ENCODE measurements at places on chromosomes 1 and 21.

DNA sequence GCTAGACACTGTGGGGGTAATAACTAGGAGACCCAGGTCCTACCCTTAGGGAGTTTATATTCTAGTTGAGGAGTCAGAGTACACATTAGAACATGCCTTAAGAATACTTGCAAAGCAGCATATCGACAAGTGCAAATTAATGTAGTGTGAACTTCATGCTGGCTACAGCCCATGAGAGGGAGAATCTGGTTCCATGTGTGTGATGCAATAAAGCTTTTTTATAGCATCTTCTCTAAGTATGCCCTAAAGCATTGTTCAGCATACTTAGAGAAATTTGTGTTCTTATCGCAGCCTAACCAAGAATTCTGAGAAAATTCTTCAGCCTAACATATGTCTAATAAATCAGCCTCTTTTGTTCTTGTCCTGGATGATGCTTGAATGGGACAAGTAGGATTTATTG is 95.5 kb downstream of the SDCCAG8 start:
- DNase-seq = no peak

GRCh38 chr1:232992227-232992626 is 41.8 kb downstream of the NTPCR start:
- DNase-seq = no peak

DNA sequence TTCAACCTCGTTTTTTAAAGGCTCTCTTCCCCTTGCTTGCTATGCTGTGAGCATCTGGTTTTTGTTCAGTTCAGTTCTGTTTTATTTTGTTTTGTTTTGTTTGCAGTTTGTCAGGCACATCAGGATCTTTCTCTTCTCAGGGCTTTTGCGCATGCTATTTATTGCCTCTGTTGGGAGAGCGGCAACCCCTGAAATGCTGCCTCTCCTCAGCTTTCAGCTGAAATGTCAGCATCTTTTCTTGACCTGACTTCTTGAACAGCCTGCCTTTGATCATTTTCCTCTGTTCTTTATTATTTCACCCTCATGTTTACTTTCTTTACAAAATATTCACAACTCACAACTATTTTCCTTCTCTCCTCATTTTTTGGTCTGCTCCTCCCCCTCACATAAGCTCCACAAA is 50.4 kb upstream of the RC3H1 start:
- no peak for DNase-seq

DNA sequence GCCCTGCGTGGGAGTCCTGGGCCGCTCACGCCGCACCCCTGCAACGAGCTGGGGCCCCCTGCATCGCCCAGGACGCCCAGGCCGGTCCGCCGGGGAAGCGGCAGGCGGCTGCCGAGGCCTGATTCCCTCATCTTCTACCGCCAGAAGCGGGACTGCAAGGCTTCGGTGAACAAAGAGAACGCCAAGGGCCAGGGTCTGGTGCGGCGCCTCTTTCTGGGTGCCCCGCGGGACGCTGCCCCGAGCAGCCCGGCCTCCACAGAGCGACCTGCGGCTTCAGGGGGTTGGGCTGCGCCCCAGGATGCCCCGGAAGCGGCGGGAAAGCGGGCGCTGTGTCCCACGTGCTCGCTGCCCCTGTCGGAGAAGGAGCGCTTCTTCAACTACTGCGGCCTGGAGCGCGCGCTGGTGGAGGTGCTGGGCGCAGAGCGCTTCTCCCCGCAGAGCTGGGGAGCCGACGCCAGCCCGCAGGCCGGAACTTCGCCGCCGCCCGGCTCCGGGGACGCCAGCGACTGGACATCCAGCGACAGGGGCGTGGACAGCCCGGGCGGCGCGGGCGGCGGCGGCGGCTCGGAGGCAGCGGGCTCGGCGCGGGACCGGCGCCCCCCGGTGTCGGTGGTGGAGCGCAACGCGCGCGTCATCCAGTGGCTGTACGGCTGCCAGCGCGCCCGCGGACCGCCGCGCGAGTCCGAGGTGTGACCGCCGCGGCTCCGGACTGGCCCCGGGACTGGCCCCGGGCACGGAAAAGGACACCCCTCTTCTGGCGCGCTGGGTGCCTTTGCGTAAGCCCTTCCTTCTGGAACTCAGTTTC is 2.7 kb downstream of the FAM110D start:
- peak; percentile 22 for DNase-seq

DNA sequence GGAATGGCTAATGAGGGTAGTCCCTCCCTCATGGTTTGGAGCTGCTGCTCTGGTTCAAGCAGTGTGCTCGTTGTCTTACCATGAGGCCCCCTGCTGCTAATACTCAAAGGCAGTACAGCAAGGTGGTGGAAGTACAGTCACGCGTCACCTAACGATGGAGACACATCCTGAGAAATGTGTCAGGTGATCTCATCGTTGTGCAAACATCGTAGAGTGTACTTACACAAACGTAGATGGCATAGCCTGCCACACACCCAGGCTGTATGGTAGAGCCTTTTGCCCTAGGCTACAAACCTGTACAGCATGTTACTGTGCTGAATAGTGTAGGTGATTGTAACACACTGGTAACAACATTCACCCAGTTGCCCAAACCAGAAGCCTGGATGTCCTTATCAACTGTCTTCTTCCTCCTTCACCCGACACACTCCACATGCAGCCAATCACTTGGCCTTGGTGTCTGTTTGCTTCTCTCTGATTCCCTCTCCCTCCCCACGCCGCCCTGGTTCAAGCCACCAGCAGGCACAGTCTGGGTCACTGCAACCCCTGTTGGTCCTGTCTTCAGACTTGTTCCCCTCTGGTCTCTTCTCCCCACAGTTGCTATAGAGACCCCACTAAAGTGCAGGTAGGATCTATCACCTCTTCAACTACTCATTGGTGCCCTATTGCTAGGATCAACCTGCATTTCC is 6.0 kb upstream of the KCNA2 start:
- no peak for DNase-seq

DNA sequence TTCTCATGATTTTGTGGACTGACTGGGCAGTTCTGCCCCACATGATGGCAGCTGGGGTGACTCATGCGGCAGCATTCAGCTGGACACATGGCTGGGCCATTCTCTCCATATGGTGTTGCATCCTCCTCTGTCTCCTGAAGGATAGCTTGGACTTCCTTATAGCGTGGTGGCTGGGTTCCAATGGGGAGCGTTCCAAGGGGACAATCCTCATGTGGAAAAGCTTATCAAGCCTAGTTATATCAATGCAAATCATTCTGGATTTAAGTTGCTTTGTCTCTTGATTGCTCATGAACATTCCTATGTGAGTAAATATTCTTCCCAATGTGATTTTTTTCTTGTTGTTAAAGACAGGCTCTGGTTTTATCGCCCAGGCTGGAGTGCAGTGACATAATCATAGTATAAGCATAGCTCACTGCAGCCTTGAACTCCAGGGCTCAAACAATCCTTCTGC is 13.2 kb upstream of the SLC2A1 start:
- DNase-seq = no peak
